Activated CD4-positive, alpha-beta T cell treated with anti-CD3 and anti-CD28 coated beads for 1 hour (primary cell): ENCODE measurements at places on chromosomes 2 and 18.

- DNase-seq: no peak
Observed at GRCh38 chr2:135986507-135986906, 1.1 kb upstream of the DARS1 start.

- DNase-seq: no peak
Observed at GRCh38 chr2:205778356-205778755, 96.1 kb downstream of the NRP2 start.

- no peak for DNase-seq
Observed at GRCh38 chr2:134146620-134147019, 107.3 kb upstream of the MGAT5 start.

GRCh38 chr2:220224691-220225543 lies 597.5 kb downstream of the SLC4A3 start:
- no peak for DNase-seq

- DNase-seq: no peak
Observed at GRCh38 chr2:178297091-178297411, 102.7 kb downstream of the OSBPL6 start.

GRCh38 chr2:70837980-70838925 lies 2.6 kb upstream of the CD207 start:
- DNase-seq: no peak

DNA sequence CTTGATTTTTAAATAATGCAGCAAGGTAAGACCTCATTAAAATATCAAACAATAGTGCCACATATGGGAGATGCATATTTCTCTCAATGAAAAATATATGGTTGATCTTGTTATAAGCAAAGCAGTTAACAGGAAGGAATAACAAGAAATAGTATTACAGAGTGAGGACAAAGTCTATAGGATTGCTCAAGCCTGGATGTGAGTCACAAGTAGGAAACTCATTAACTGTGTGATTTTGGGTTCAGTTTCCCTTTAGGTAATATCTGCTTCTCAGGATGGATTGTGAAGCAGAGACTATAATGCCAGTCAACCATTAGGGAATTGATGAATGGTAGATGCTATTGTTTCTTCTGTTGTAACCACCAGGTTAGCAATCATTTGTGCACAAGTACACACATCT lies 42.9 kb upstream of the SPHKAP start:
- no peak for DNase-seq

DNA sequence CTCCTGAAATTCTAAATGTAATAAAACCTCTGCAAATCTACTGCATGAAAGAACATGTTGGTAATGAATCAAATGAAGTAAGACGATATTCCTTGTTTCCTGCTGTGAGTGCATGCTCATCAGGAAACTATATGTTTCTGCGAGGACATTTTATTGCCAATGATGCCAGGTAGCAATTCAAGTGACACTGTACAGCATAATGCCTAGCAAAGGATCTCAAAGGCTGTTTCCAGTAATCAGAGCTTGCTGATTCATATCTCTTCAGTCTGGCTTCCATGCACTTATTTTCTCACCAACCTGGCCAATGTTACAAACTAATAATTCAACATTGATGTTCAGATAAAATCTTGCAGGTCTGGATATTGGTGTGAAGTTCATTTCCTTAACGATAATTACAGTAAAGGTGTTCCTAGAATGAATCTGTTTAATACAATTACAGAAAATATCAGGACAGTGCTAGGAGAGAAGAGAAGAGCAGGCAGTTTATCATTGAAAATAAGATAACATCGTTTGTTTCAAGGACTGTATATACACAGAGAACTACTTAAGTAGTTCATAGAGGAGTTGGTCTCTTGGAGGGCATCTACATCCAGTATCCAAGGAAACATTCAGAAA lies 568.5 kb upstream of the SOX11 start:
- DNase-seq: no peak

- no peak for DNase-seq
Observed at GRCh38 chr2:134072341-134072740, 181.5 kb upstream of the MGAT5 start.

GRCh38 chr18:2891526-2892431 lies 45.0 kb downstream of the EMILIN2 start:
- DNase-seq: no peak
